ENCODE measurements at places on chromosomes 5 and 9.

- no peak for DNase-seq
These were observed 51.4 kb downstream of the ROR2 start for GRCh38 chr9:91898451-91899218.

DNA sequence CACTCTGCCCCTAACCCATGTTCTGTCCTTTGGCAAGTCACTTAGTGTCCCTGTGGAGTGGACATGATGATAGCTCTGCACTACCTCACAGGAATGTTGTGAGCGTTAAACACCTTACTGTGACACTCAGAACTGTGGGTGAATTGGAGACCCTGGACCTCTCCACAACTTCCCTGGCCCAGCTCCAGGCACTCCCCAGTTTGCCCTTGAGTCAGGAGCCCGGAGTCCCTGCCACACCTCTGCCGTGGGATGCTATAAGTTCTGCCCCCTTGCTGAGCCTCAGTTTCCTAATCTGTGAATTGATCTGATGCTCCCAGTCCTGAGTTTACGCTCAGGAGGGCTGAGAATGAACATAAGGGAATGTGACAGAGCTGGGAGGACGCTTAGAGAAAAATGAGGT is 34.4 kb downstream of the GSN start:
- DNase-seq, result no peak

DNA sequence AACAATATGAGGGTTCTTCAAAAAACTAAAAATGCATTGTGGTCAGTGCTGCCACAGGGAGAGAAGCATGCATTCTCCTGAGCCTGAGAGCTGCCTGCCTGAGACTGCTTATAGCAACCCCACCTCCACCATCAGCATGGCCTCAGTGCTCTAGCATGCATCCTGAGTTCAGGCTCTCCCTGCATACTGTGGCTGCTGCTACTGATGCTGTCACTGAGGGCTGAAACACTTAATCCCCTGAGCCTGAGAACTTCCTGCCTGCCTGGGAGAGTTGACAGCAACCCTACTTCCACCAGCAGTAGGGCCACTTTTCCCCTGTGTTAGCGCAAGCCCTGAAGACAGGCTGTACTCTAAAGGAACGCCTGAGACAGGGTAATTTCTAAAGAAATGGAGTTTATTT is 206.0 kb downstream of the FBXO4 start:
- no peak for DNase-seq

DNA sequence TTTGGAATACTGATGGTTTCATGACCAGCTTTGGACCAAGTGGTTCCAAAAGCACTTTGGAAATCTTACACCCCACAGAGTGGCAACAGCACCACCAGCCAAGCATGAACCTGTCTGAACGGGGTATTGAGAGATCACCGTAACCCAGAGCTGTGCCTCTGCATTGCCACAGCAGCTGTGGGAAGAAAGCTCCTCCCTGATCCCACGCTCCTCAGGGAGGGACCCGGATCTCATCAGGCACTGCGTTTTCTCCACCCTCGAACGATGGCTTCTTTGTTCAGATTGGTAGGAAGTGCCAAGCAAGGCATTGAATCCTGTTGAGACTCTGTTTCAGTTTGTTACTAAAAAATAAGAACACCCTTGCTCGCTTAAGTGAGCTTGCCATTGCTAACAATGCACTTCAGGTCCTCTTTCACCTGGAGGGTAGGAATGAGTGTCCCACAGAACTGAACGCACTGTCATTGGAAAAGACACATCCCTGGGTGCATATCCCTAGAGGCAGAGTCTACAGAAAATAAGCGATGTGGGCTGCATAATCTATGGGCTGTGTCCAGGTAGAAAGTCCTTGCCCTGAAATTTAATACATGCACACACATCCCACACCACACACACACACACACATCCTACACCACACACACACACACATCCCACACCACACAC is 118.0 kb upstream of the ICE1 start:
- no peak for DNase-seq

- no peak for DNase-seq
These were observed 1.3 kb upstream of the TBC1D2 start for GRCh38 chr9:98256756-98257155.

- DNase-seq, result peak; percentile 94
These were observed 25.2 kb downstream of the ANKRA2 start for GRCh38 chr5:73540192-73540591.

DNA sequence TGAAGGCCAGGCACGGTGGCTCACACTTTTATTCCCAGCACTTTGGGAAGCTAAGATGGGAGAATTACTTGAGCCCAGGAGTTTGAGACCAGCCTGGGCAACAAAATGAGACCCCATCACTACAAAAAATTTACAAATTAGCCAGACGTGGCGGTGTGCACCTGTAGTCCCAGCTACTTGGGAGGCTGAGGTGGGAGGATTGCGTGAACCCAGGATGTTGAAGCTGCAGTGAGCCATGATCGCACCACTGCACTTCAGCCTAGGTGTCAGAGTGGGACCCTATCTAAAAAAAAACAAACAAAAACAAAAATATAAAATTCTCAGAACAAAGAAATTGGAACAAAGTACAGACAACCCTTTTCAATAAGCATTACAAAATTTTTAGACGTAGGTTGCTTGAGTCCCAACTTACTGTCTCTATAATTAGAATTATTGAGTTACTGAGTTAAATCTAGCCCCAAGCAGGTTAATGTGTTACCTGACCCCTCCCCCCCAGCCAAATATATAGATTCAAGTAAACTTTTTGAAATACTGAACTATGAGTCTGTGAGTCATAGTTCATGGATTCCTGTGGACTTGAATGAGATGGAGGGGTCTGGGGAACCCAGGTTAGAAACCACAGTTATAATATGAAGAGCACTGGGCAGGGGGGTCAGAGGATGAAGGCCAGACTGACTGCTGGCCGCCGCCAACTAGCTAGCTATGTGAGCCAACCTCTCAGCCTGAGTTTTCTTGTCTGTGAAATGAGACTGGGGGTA is 173.1 kb downstream of the AOPEP start:
- peak; percentile 54 for DNase-seq

- no peak for DNase-seq
These were observed 81.5 kb upstream of the ARAP3 start for GRCh38 chr5:141763541-141763940.

GRCh38 chr5:174222891-174223290 is 177.4 kb downstream of the NSG2 start:
- no peak for DNase-seq

- DNase-seq, result no peak
These were observed 420.9 kb upstream of the SGCD start for GRCh38 chr5:155906046-155906445.

- no peak for DNase-seq
These were observed 25.6 kb downstream of the GLDC start for GRCh38 chr9:6619909-6620308.

GRCh38 chr5:53069626-53070025 is 39.9 kb downstream of the MOCS2 start:
- DNase-seq, result peak; percentile 34

DNA sequence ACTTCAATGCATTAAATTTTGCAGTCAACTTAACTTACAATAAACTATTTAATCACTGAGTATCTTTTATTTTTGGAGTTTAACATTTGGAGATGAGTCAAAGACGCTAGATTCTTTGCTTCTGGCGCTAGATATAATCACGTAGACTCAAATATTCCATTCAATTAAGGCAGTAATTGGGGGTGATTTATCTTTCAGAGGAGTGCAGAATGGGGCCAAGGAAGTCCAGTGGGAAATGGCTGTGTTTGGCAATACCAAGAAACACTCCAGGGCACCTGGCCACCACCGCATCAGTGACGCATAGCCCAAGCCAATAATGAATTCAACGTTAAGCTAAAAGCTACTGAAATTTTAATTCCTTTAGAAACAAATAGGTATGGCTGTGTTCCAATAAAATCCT is 81.2 kb downstream of the PHAX start:
- no peak for DNase-seq

GRCh38 chr5:43891112-43891511 is 288.1 kb downstream of the NNT start:
- no peak for DNase-seq

DNA sequence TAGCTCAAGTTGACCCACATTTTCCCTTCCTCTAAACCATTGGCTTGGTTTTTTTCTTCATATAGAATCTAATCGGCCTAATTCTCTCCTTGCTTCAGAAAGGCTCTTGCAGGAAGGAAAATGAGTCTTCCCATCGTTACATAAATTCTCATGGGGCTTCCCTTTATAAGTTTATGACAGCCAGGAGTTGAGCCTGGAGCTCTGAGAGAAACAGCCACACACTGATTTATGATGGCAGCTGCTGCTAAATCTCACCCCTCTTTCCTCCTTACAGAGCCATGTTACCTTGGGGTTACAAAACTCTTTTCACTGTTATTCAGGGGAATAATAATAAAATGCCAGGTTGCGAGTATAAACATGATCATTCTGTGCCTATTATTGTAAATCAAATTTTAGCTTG is 5.2 kb upstream of the RNF14 start:
- no peak for DNase-seq

DNA sequence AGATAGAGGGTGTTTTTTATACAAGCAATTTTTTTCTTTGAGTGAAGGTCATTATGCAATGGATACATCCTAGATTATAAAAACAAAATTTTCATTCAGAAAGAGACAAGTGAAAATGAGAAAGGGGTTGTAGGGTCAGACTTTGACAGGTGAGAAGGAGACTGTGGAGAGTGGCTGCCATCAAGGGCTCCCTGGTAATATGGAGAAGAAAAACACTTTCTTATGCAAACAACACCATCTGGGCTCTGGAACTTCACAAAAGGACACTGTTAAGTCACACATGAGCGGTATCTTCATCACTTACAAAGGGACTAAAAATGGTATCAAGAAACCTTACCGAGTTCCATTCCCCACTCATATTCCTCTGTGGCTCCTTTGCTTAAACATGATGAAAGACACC is 23.5 kb downstream of the C7 start:
- DNase-seq, result no peak

DNA sequence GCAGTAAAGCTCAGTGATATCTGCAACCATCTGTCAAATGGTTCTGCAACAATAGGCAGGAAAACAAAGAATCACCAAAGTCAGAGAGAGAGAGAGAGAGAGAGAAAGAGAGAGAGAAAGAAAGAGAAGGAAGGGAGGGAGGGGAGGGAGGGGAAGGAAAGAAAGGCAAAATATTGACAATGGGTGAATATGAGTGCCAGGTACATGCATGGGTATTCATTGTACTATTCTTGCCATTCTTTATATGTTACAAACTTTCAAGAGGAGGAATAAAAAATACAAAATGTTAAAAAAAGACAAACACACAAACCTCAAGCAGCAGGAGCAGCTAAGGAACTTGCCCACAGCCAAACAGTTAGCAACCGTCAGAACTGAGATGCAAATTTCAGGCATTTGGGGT is 350.8 kb upstream of the RFX3 start:
- DNase-seq, result no peak

- no peak for DNase-seq
These were observed 397.5 kb downstream of the TMEM167A start for GRCh38 chr5:82679660-82680059.

- DNase-seq, result no peak
These were observed 694.1 kb upstream of the C9orf72 start for GRCh38 chr9:28267351-28267750.

DNA sequence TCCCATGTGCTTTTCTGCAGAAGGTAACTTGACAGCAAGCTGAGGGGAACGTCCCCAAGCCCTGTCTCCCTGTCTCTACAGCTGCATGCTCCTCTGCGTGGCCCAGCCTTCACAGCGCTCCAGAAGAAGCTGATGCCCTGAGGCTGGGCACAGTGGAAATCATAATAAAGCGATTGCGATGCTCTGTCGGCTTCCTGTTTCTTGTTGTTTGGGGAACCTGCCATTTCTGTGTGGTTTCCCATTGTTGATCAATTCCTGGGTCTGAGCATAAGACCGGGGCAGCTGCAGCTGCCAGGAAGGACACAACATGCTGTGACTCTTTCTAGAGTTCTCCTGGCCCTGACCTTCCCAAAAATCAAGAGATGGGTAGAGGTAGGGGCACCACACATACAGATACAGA is 7.2 kb upstream of the DNAJB5 start:
- no peak for DNase-seq

DNA sequence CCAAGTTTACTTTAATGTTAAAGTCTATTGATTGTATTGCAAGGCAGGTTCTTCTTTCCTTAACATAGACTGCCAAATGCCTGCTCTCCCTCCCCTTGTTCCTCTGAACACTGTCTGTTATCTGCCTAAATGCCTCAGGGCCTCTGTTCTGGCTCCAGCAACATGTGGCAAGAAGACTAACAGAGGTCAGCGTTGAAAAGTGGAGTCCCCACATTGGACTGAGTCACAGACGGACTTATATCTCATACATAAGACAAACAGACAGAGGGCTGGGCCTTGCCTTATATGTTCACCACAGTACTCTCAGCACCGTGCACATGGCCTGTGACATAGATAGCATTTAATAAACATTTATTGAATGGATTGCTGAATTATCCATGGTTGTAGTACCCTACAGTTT is 91.4 kb downstream of the TSSK1B start:
- peak; percentile 75 for DNase-seq

GRCh38 chr9:114324492-114324891 is 1.6 kb downstream of the ORM1 start:
- no peak for DNase-seq

DNA sequence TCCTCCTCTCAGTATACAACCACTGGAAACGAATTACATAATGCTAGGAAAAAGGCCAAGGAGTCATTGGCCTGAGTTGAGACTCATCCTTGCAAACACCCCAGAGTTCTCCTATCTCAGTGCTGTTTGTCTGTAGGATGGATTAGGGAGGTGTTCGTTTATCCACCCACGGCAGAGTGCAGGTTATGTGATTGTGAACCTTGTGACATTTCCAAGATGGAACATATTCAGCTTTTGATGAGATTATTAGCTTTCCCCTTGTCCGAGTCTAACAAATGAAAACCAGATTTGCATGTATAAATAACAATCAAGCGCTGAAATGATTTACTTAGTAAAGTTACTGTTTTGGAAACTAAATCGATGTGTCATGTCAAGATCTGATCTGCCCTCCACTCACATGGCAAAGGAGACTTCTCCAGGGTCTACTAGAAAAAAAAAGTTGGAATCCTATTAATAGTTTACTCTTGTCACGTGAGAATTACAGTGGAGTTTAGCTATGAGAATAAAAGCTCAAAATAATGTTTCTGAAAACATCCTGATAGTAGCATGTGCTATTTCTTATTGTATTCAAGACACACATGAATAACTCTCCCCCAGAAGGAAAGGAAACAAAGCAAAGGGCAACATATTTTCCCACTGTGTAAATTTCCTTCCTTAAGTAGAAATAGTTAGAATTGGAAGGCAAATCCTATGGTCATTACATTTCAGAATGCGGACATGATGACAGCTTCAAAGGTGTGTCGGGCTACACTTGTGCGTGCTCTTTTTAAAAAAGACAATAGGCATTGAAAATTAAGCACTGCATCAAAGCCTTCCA is 600.4 kb downstream of the EBF1 start:
- no peak for DNase-seq
